Adrenal gland (tissue), 19 donors: ENCODE measurements at places on chromosomes 1 and 21.

GRCh38 chr1:207997486-207998268 is 86.8 kb upstream of the CD34 start:
- no peak overlapping the region for H3K27ac ChIP-seq
- H3K4me3 ChIP-seq = no peak overlapping the region
- no peaks in the 10 kb centered on the region for H3K4me1 ChIP-seq
- peak; percentile 89 for DNase-seq
- H3K27me3 ChIP-seq = no peaks in the 10 kb centered on the region
- no peaks in the 10 kb centered on the region for H3K36me3 ChIP-seq

DNA sequence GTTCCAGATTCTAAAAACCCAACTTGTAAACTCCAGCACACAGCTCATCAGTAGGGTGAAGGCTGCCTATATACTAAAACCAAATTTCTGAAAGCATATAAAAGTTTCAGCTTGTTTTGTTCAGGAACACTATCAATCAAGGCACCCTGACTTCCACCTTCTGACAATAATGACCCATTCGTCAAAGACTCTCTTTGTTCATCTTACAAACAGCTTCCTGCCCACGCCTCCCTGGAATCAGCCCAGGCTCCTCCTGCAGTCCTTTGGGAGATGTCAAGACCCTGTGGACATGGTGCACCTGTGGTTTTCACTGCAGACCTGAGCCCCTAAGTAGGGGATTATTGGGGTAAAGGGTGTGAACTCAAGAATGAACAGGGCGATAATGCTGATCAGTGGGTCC is 178.9 kb upstream of the CAMK1G start:
- no peak overlapping the region for H3K27ac ChIP-seq
- H3K27me3 ChIP-seq = peaks cover 3% of the 10 kb centered on the region
- no peak overlapping the region for H3K4me3 ChIP-seq
- H3K4me1 ChIP-seq = no peaks in the 10 kb centered on the region
- no peaks in the 10 kb centered on the region for H3K36me3 ChIP-seq

GRCh38 chr1:82858031-82858430 is 1057.3 kb downstream of the ADGRL2 start:
- DNase-seq = no peak
- H3K27ac ChIP-seq = no peak overlapping the region
- H3K4me1 ChIP-seq = no peaks in the 10 kb centered on the region
- no peaks in the 10 kb centered on the region for H3K27me3 ChIP-seq
- H3K4me3 ChIP-seq = no peak overlapping the region

GRCh38 chr1:152047413-152047729 is 10.6 kb upstream of the S100A11 start:
- H3K36me3 ChIP-seq = no peaks in the 10 kb centered on the region
- H3K27ac ChIP-seq = peak overlapping the region; percentile 99
- H3K27me3 ChIP-seq = no peaks in the 10 kb centered on the region
- H3K4me1 ChIP-seq = peaks cover 16% of the 10 kb centered on the region
- DNase-seq = no peak
- H3K4me3 ChIP-seq = no peak overlapping the region

- no peak overlapping the region for H3K27ac ChIP-seq
- H3K4me3 ChIP-seq = no peak overlapping the region
- H3K36me3 ChIP-seq = no peaks in the 10 kb centered on the region
- no peaks in the 10 kb centered on the region for H3K4me1 ChIP-seq
Observed at GRCh38 chr21:38796424-38796823, 9.3 kb upstream of the ETS2 start.

GRCh38 chr1:198495631-198496030 is 44.8 kb downstream of the ATP6V1G3 start:
- H3K4me1 ChIP-seq = no peaks in the 10 kb centered on the region
- no peak overlapping the region for H3K4me3 ChIP-seq
- H3K27ac ChIP-seq = no peak overlapping the region
- no peaks in the 10 kb centered on the region for H3K36me3 ChIP-seq
- no peaks in the 10 kb centered on the region for H3K27me3 ChIP-seq
- no peak for DNase-seq
